Hematopoietic multipotent progenitor cell (in vitro differentiated cells): ENCODE measurements at places on chromosomes 4 and X. TPM values are rescaled to one million over a fixed set of nuclear protein-coding genes. Genes with fewer than 3 reads are reported as not detected.

- DNase-seq = no peak
Observed at GRCh38 chr4:190019023-190019858, 7.8 kb downstream of the FRG2 start.

DNA sequence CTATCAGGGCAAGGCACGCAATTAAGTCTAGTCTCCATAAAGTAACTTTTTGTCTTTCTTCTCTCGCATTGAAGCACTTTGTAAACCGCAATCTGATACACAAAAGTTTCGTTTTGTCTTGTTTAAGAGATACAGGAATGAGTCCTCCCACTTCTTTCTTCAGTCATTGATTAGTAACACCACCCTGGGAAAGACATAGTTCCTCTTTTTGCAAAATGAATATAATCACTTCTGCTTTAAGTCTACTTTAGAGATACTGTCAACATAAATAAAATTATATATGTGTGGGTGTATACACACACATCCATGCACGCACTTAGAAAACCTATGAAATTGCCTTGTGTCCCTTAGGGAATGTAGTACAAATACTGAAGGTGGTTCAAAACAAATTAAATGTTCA is 11.7 kb downstream of the COQ2 start:
- no peak for DNase-seq

DNA sequence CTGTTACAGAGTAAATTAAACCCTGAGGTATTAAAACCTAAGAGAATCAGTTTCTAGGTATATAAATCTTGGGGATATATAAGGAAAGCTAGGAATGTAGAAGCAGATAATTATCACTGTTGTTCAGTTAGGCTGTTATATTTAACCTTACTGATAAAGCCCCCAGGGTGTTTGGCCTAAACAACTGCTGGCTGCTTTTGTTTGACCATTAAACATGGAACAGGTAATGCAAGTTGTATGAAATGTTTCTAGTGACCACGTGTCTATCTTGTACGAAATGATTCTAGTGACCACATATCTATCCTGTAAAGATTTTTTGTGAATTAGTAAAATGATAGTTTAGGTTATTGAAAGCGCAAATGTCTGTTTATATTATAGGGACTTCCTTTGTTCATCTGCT is 52.6 kb downstream of the SGMS2 start:
- peak; percentile 4 for DNase-seq

Gene MAP7D3
- 10.0 TPM for total RNA-seq

DNA sequence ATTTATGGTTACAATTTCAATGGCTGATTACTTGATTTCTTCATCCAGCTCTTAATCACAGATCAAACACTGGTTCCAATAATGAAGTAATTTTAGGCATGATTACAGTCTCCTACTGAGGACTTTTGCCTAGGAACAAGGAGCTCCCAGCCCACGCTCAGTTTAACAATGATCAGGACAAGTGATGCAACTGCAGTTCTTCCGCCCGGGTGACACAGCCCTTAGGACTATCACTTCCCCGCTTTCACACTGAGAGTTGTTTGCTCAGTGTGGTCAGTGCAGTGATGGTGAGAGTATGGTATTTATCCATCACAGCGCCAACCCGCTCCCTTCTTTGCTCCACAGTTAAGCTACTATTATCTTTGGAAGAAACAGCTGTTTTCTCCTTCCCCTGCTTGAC is 203.2 kb upstream of the MBNL3 start:
- DNase-seq = no peak

- no peak for DNase-seq
Observed at GRCh38 chr4:38026158-38026740, 66.1 kb downstream of the PTTG2 start.

Gene AR
- 8.6 TPM for total RNA-seq

- no peak for DNase-seq
Observed at GRCh38 chr4:5960252-5960880, 57.9 kb downstream of the C4orf50 start.

Gene PCDH10
- under 0.01 TPM for total RNA-seq

Gene CYBB
- 2.7 TPM for total RNA-seq

- DNase-seq = no peak
Observed at GRCh38 chr4:72374159-72374558, 194.9 kb downstream of the ADAMTS3 start.

GRCh38 chr4:87679449-87680169 is 29.5 kb downstream of the DMP1 start:
- no peak for DNase-seq

GRCh38 chrX:10208953-10209352 is 52.2 kb downstream of the CLCN4 start:
- DNase-seq = no peak

- no peak for DNase-seq
Observed at GRCh38 chr4:24768604-24769003, 26.8 kb upstream of the SOD3 start.

DNA sequence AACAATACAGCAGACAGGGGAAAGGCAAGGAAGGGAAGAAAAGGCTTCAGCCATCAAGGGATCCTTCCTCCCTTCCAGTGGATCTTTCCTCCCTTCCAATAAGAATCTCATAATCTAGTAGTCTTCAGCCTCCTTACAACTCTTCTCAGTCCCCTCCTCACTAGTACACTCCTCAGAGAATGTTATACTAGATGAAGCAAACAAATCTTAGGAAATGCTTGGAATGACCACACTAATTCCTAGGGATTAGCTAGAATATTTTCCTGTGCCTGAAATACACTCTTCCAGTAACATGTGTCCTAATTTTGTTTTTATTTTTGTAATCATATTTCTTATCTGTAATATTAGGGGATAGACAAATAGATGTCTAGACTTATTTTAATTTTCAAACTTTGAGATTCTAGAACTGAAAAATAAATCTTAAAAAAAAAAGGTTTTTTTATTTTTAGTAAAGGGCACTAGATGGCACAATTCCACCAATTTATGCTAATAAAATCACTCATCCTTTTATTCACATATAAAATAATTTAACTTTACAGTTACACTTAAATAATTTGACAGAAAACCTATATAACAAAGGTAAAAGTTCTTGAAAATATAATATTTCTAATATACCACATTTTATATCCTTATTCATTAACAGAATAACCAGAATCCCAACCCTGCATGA is 7.0 kb upstream of the STPG2 start:
- peak; percentile 33 for DNase-seq

GRCh38 chrX:86171366-86171765 is 23.1 kb downstream of the DACH2 start:
- DNase-seq = no peak

DNA sequence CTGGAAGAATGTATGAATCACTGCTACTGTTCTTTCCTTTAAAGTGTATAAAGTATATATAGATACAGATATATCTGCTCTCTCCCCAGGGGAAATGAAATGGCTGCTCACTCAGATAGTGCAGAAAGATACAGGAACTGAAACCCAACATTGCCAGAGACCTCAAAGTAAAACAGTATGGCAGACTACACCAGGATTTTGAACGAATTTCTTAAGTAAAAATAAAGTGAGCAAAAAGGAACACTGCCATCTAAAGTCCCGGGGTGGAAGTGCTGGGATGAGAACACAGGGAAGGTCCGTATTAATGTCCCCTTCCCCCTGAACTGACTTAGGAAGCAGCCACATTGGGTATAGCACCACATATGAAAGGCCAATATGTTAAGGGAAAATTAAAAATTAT is 93.4 kb downstream of the TMA16 start:
- no peak for DNase-seq

GRCh38 chr4:99651811-99652485 is 5.7 kb downstream of the C4orf54 start:
- no peak for DNase-seq

Gene NWD2
- total RNA-seq = under 0.01 TPM

- no peak for DNase-seq
Observed at GRCh38 chrX:103220511-103221323, 5.8 kb downstream of the BEX4 start.

DNA sequence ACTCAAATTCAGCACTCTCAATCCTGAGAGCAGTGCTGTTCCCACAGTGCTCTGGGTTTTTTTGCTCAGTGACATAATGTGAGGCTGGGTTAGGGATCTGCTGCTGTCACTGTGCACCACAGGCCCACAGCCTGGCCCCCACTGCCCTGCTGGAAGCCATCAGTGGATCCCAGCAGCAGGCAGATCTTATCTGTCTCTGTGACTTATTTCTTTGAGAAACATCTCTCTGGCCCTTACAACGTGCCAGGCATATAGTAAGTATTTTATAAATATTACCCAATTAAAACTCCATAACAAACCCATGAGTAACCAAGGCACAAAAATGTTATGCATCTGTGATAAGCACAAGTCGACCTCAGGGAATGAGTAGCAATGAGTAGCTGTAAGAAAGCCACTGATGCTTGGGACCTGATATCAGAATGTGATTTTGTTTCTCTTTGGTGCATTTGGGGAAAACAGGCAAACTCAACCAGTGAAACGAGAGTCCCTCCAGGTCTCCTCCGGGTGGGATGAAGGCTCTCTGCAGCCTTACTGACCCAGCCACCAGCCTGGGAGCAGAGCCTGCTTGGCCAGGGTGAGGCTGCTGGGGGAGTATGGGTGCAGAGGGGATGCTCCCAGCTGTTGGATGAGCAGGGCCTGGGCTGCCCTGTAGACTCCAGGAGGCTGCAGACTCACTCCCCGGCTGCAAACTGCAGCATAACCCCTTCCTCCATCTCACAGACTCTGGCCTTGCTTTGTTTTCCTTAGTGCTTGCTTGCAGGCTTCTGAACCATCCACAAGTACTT is 172.7 kb upstream of the LNX1 start:
- DNase-seq = no peak

- DNase-seq = peak; percentile 19
Observed at GRCh38 chrX:104137496-104137895, 19.3 kb downstream of the SLC25A53 start.

DNA sequence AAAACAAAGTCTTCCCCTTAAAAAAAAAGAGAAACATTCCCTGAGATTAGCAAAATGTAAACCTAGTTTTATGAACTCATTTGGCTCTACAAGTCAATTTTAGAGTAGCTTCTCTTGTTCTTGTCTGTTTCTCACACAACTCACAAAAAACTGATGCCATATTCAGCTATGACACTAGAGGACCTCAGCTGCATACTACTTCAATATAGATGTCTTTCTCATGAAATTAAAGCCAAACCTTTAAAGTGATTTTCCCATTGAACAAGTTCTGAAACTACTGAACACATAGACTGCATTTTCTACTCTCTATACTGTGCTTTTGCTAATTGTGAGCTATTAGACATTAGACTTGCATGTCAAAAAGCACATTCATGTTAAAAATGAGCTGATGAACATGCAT is 49.8 kb downstream of the TBCK start:
- peak; percentile 26 for DNase-seq

Gene USP17L10
- not detected for total RNA-seq

DNA sequence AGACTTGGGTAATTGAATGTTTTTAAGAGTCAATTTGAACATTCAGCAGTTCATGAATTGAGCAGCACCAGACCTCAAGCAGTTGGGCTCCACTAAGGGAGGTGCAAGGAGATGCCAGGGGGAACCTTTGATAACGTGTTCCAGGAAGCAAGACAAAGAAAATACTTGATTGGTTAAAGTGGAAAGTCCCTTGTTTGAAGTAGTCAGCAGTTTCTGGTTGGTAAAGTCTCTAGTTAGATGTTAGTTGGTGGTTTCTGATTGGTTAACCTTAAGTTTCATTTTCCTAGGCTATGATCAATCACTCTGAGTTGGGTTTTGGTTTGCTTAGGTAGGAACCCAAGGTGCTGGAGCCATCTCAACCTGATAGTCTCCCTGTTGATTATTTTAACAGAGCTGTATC is 4.0 kb downstream of the HERC6 start:
- DNase-seq = peak; percentile 6

Gene MTMR8
- total RNA-seq = 3.2 TPM

Gene GABRE
- total RNA-seq = under 0.01 TPM

Gene SLC34A2
- total RNA-seq = not detected

DNA sequence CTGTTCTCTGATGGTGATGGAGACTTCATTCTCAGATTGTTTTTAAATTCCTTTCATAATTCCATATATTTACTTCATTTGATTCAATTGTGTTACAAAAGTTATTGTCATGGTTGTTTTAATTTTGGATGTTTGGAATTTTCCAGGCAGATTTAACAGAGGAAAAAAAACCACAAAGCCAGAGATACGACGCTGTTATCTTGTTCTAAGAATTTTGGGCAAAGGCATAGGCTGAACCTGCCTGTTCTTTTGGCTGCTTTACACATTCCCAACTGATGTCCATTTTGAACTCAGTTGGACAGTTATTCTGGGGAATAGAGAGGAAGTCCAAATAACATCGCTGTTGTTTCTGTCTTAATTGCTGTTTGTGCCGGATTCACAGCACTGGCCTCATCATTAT is 65.7 kb downstream of the LINC00632 start:
- DNase-seq = no peak

Gene GAR1
- 1.6 TPM for total RNA-seq

DNA sequence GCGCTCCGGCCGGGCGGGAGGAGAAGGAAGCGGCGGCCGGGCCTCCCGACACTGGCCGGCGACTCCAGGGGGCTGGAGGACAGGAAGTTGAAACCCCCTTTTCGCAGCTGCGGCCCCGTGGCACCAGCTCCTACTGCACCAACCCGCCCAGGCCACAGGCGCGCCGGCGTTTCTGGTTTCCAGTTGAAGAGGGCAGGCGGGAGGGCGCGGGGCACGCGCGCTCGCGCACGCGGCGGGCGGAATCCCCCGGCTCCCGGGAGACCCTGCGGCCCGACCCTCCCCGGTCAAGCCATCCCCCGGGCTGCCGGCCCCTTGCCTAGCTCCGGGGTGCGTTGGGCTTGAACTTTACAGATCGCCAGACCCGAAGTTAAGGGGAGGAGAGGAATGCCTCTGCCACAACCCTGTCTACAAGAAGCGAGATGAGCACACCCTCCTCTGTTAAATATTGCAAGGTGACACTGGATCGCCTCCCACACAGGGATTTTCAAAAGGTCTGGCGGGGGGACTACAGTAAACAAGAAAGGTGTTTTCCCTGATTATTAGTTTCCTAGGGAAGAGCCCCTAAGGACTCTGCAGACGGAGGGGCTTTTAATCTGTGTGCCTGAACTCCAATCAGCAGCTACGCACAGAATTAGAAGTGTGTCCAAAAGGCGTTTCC is 1.4 kb downstream of the ELOVL6 start:
- DNase-seq = peak; percentile 59

GRCh38 chr4:51820443-51821234 is 22.3 kb upstream of the DCUN1D4 start:
- DNase-seq = no peak

DNA sequence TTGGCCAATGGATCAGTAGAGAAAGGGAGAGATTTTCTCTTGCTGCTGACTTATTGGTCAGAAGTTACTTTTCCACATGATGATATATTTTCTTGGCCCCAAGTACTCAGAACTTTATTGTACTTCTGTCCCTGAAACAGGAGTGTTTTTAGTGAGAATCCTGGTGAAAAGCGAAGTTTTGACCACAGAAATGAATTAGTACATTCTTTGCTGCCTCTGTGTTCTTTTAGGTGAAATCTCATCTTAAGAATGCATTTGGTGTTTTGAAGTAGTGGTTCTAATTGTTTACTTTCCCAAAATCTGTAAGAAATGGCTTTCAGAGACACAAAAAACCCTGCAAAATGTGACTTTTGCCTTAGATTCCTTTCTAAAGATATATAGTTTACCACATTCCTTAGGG is 240.4 kb downstream of the FRMPD4 start:
- no peak for DNase-seq

DNA sequence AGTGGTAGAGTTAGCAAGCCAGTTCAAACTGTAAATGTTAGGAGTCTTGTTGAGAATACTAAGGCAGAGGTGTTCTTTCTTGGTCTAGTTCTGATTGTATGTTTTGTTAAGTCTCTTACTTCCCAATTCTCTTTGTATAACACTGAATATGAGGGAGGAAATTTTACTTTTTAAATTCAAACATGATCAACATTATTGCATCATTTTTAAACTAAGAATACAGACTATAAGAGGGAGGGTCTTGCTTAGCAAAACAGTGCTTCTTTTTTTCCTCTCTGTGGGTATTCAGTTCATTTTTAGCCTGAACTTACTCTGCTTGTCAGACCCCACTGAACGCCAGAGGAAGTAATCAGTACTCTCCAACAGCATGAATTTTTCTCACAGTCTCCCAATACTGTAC is 198.0 kb downstream of the GABRG1 start:
- DNase-seq = no peak
